ENCODE measurements at places on chromosomes 11 and 22. TPM values are rescaled to one million over a fixed set of nuclear protein-coding genes. Genes with fewer than 3 reads are reported as not detected.

- no peak for DNase-seq
These were observed 1.5 kb downstream of the PRR33 start for GRCh38 chr11:1889941-1890855.

DNA sequence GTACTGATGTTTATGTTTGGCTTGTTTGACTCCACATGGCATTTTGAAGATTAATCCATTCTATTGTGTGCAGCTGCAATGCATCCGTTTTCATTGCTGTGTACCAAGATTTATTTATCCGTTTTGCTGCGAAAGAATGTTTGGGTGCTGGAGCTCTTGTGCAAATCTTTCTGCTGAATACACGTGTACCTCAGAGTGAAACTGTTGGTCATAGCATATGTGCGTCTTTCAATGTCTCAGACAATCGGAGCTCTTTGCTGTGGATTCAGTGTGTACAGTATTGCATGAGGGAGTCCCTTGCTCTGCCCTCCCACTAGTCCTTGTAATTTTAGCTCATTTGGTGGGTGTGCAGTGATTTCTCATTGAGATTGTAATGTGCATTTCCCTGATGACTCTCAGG is 545.4 kb downstream of the TBC1D22A start:
- DNase-seq, result no peak

GRCh38 chr11:119169282-119169719 is 776 bp downstream of the NLRX1 start:
- DNase-seq, result peak; percentile 78

DNA sequence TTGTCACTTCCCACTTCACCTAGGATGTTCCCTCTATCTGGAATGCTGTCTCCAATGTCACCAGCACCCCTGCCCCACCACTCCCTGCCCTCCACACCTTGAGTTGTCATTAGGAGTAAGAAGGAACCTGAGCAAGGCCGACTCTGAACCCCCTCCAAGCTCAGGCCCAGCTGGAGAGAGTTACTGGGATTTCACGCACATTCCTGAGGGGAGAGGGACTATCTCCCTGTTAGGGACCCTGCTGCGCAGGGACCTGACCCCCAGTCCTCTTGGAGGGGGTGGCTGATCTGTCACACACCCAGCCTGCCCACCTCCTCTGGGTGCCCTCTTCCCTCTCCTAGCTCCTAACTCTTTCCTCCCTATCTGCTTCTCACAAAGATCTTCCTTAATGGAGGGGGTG is 81.7 kb downstream of the NECTIN1 start:
- DNase-seq, result no peak

GRCh38 chr11:96318850-96319249 is 24.1 kb downstream of the MAML2 start:
- DNase-seq, result no peak

Gene TRIM6
- total RNA-seq, result 0.40 TPM

Gene FIBIN
- total RNA-seq, result 4.0 TPM

GRCh38 chr11:11163669-11164333 is 189.2 kb downstream of the CSNK2A3 start:
- no peak for DNase-seq

GRCh38 chr11:8263109-8263768 is 439 bp downstream of the LMO1 start:
- peak; percentile 10 for DNase-seq

DNA sequence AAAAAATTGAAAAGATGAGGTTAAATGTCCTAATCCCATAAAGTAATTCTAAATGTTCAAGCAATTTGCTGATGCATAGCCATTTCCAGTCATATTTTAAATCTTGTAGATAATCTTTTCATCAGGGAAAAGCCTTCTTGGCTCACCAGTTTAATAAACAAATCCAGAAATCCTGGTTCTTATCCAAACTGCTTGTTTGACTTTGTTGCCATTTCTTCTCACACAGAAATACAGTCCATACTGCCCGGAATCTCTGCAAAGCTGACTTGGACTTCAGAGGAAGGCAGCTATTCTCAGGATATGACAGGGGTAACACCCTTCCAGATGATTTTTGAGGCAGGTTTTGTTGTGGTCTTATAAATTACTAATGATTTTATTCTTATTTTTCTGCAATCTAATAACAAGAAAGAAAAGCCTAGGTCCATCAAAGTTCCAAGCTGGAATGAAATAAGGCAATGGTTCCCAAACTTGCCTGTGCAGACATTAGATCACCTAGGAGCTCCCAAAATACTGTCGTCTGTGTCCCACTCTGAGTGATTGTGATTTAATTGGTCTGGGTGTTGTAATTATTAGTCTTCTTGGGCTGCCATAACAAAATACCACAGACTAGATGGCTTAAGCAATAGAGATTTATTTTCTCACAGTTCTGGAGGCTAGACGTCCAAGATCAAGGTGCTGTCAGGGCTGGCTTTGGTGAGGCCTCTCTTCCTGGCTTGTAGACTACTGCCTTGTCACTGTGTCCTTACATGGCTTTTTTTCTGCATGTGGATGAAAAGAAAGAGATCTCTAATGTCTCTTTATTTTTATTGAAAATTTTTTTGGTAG is 55.1 kb upstream of the RCE1 start:
- DNase-seq, result no peak

DNA sequence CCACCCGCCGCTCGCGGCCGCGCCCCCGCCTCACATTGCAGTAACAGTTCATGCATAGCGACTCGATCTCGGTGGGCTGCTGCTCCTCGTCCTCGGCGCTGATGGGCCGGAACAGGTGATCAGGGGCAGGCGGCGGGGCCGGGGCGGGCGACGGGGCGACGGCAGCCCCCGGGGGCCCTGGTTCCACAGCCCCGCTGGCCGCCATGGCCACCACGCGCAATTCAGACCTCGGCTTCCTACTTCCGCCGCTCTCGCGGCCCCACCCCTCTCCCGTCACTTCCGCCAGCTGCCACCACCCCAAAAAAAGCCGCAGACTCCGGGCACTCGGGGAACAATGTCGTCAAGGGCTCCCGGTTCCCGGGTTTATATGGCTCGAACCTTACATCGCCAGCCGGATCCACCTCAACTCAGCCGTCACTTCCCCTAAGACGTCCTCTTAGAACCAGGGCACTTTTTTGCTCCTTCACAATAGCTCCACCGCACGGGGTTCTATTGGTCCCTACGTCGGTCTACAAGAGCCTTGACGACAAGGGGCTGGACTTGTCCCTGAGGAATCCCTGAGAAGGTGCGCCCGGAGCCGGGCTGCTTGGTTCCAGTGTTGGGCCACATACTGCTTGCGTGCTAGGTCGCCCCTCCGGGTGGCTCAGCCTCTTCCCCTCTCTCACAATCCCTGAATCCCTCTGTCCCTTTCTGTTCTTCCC is at the start of gene ZPR1:
ZPR1 (minus strand) TSS at position 238 of the 701 bp plus-strand sequence; CDS start at position 205, 33 bp downstream.
- DNase-seq, result peak; percentile 84

DNA sequence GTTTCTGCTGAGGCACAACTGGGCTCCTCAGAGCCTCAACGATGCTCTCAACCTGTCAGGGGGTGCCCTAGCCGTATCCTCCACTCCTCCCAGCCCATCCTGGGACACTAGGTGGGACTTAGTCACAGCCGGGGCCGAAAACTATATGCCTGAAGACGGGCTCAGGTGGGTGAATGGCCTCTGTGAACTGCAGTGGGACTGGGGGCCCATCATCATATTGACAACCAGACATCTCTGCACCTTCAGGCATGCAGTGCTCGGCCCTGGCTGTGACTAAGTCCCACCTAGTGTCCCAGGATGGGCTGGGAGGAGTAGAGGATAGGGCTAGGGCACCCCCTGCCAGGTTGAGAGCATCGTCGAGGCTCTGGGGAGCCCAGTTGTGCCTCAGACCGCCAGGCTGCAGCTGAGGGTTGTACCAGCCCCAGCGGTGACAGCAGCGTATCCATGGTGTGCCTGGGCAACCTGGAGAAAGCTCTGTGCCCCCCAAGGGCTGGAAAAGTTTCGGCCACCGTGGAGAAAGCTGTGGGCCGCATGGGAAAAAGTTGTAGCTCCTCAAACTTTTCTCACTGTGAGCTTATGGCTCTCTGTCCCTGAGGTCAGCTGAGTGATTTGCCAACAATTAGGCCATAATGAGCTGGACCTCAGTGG is 88.9 kb downstream of the RRM1 start:
- no peak for DNase-seq

Gene USH1C
- total RNA-seq, result not detected

DNA sequence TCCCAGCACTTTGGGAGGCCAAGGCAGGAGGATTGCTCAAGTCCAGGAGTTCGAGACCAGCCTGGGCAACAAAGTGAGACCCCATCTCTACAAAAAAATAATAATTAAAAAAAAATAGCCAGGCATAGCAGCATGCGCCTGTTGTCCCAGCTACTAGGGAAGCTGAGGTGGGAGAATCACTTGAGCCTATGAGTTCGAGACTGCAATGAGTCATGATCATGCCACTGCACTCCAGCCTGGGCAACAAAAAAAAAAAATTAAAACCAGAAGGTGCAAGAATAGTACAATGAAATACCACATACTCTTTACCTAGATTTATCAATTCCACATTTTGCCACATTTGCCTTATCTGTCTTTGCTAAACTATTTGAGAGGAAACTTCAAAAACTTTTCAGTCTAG is 8.2 kb downstream of the DPF2 start:
- no peak for DNase-seq

Gene INSC
- total RNA-seq, result not detected

DNA sequence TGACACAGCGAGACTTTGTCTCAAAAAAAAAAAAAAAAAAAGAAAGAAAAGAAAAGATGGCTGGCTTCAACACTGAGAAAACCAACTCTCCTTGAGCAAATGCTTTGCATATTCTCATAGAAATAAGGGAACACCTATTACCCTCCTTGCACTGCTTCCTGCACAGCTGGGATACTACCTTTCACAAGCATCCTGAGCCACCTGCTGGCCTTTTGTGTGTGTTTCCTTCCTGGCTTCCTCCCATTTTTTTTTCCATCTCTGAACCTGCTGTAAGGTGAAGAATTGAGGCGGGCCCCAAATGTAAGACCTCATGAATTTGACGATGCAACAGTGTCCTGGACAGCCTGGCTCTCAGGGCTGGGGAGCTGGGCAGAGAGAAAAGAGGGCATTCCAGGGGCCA is 1.9 kb upstream of the RFPL3 start:
- DNase-seq, result no peak

Gene OR5B21
- not detected for total RNA-seq

DNA sequence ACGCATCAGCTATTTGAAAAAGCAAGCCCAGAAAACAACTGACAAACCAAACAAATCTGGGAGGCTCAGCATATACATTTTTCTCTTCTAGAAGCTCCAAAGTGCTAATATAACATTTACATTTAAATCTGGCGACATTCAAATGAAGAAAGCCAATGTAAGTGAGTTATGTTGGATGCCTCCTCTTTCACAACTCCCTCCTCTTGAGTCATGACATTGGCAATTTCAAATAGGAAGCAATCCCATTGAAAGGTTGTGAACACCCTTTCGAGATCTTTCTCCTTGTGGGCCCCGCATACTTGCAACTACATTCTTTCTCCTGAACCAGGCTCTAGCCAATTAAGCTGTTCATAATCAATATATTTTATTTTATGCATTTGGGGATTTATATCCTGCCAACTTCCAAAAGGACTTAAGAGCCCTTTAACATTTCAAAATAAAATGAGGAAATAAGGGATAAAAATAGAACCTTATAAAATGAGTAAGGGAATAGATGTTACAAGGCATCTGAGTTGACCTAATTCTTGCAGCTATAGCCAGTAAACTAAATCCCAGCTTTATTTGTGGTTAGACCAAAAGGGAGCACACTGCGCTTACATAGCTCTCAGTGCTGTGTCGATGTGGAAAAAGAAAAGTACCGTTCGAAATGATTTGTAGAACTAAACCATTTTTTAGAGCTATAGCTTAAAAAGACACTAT is 129.5 kb upstream of the SESN3 start:
- no peak for DNase-seq

GRCh38 chr11:11207428-11207827 is 145.6 kb downstream of the CSNK2A3 start:
- no peak for DNase-seq

Gene SPI1
- total RNA-seq, result not detected

Gene OR10D3
- not detected for total RNA-seq

DNA sequence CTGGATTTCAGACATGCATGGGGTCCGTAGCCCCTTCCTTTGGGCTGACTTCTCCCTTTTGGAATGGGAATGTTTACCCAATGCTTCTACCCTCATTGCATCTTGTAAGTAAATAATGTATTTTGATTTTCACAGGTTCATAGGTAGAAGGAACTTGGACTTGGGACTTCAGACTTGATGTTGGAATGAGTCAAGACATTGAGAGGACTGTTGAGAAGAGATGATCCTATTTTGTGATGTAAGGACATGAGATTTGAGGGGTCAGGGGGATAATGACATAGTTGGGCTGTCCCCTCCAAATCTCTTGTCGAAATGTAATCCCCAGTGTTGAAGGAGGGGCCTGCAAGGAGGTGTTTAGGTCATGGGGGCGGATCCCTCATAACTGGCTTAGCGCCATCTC is 933 bp upstream of the KRTAP5-10 start:
- no peak for DNase-seq

Gene POTEH
- not detected for total RNA-seq

DNA sequence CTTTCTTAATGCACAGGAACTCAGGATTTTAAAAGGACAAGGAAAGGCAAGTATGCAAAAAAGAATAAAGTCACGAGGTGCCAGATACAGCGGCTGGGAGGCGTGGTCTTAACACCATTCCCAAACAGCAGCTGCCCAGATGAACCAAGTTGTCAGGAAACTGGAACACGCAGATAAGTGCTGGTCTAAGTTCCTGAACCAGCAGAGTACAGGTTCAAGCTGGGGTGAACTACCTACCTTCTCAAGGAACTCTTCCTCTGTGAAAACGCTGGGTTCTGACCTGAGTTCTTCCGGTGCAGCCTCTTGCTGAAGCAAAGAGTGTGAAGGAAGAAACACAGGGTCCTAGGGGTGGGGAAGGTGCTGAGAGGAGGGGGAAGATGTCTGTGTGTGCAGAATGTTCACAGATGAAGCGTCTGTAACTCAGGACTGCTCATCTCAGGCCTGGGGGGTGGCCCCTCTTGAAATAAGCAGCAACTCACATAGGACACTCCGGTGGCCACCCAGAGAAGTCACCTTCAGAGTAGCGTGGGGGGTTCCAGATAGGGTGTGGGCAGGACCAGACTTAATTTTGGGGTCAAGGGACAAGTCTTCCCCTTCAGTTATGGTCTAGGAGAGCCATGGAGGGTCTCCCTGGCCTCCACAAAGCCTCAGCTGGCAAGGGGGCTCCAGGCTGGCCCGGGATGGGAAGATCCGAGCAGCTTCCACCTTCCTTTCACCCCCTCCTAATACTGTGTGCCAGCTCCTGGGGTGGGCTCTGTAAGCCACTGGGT is 3.2 kb downstream of the TPST2 start:
- DNase-seq, result no peak

DNA sequence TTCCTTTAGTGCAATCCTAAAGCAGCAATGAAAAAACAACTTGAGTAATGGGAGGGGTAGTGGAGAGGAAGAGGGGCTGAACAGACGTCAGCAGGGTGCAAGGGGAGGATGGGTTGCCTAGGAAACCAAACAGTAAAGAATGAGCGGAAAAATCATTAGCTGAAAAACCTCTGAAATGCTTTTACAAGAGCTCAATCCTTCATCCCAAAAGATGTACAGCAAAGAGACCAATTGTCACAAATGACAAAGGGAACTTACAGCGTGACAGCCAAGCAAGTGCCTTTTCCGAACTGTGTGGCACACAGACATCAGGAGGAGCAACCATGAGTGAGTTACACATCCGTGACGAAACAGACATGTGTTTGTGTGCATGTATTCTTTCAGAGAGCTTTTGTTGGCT is 104.6 kb downstream of the SIK3 start:
- DNase-seq, result no peak

- no peak for DNase-seq
These were observed 789.4 kb downstream of the OPCML start for GRCh38 chr11:132742929-132743328.

- no peak for DNase-seq
These were observed 5.3 kb upstream of the CD44 start for GRCh38 chr11:35133656-35134055.

- no peak for DNase-seq
These were observed 2.4 kb downstream of the LMO1 start for GRCh38 chr11:8261291-8261690.
